ENCODE measurements at places on chromosomes 1 and 21.

DNA sequence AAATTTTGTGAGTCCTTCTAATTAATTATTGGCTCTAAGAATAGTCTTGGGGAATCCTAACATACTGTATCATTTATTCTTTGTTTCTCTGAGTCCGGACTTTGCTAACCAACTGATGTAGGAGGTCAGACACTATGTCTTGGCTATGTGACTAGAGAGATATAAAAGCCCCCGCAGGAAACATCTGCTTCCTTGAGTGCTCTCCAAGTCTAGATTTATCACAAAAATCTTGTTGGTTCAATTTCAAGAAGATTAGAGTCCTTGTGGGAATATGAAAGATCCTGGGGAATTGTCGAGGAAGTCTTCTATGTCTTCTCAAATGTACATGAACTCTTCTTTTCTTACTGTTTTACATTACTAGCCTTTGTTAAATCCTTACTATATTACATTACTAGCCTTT is 1712.5 kb downstream of the NCAM2 start:
- no peak for DNase-seq

DNA sequence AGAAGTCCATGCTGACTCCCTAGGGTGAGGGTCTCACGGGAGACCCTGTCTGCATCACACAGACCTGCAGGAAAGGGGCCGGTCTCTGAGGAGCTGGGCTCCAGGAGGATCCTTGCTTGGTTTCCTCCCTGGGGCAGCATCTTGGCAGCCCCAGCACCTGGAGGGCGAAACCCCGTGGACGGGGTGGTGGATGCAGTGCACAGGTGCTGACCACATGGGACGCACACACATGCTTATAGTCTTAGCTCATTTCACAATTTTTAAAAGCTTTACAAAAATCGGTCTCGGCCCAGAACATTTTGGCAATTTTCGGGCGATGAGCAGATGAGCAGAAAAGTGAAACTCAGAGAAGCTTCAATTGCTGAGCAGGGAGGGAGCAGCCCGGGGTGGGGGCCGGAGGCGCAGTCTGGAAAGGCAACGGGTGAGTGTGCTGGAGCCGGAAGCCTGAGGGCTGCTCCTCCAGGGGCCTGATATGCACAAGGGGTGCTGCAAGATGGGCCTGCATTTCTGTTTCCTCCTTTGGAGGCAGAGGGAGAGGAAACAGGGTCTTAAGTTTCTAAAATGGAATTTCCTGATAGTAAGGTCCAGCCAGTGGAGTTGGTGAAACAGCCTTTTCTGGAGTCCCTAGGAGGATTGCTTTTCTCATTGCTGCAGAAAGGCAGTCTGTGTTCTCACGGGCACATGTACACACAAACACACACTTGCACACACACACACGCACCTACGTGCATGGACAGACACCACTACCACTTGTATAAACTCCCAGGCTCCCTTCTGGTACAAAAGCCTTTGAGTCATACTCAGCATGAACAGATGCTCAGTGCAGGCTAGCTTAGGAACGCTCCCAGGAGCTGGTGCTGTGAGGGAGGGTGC is 60.6 kb downstream of the SCCPDH start:
- DNase-seq = no peak

GRCh38 chr1:152506899-152507498 is 3.6 kb upstream of the LCE5A start:
- DNase-seq = no peak

DNA sequence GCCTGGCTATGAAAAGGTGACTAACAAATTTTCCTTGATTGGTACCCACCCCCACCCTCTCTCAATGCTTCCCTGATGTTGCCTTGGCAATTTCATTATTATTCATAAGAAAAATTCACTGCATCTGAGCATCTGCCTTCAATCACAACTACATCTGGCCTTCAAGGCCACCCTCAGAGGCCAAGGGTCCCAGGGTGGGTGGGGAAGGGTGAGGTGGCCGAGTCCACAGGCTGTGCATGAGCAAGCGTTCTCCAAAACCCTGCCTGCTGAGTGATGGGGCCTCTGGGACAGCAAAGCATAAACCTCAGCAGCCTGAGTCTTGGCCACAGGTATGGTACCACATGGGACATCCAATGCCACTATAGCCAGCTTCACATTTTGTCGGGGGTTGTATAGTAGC is 198.7 kb downstream of the SLC35F3 start:
- DNase-seq = no peak

- DNase-seq = no peak
These were observed at the start of gene DCDC2B for GRCh38 chr1:32208891-32209328. Gene DCDC2B, plus strand, starts transcription at chr1:32209089. Its CDS starts 5 bp downstream, at chr1:32209094.

- no peak for DNase-seq
These were observed 138.9 kb downstream of the IGSF21 start for GRCh38 chr1:18246543-18246942.

Data from esophagus squamous epithelium (tissue), 5 donors.